ENCODE measurements at places on chromosomes 3 and 15.

GRCh38 chr3:58452176-58452575 is 18.5 kb upstream of the PDHB start:
- DNase-seq: no peak

DNA sequence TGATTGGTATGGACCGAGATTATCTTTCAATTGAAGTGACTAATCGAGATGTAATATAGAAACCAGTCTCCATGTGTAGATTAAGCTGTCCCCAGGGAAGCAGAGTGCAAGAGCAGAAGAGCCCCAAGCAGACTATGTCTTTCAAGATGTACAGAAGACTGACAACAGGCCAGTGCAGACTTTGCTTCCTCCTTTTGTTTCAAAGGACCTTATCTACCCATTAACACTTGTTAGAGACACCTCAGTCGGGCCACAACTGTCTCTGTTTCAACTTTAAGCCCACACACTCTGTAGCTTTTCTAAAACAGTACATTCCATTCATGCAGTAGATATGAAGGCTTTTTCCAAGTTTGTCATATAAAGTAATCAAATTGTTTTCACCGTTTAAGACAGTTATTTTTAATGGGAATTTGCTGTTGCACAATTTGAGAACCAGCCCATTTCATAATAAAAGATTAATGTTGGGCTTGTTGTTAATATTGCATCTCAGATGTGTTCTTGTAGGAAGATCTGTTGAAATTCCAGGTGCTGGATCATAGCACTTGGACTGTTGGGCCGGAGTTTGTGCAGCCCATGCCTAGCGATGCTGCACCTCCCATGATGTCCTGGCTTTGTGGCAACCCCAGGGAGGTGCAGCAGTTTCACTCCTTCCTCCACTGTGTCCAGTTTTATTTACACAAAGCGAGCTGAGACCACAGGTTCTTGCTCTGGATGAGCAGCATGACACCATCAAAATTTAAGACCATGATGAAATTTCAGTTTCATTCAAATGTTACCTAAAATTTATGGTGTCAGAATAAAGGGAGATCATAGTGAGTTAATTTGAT is 12.4 kb downstream of the GORASP1 start:
- DNase-seq: no peak

GRCh38 chr3:107251819-107252218 is 125.4 kb upstream of the CCDC54 start:
- DNase-seq: no peak

DNA sequence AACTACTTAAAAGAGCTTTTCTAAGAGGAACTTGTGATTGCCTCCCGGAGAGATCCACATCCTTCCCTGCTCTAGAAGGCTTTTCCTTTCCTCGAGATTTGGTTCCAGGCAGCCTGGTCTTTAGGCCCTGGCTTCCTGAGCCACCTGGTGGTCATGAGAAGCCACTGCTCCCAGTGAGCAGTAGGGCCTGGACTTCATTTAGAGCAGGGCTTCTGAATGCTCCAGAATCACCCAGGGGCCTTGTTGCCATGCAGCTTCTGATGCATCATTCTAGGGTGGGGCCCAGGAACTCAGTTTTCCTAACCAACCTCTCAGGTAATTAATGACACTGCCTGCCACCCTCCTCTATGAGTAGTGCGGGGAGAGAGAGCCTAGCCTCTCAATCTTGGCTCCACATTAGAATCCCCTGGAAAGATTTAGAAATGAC is 29.6 kb downstream of the PSMD6 start:
- peak; percentile 22 for DNase-seq

- no peak for DNase-seq
These were observed 181.9 kb upstream of the CHL1 start for GRCh38 chr3:14652-15051.
